CD4-positive, alpha-beta T cell treated with Interleukin-21 for 1 hour (primary cell): ENCODE measurements at places on chromosomes 16 and 17.

DNA sequence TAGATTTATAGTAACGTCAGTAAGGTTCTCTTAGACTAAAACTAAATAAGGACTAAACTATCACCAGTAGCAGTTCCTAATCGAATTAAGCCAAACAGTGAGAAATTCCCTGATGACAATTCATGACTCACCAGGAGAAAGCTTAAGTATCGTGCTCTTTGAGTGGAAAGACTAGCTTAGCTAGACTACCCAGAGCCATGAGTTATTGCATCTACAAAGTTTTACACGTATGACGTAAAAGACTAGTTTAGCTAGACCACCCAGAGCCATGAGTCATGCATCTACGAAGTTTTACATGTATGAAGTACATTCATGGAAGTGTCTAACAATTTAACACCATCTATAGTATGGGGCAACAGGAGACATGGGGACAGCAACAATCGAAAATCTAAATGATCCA lies 36.6 kb downstream of the UBE2G1 start:
- DNase-seq, result no peak

DNA sequence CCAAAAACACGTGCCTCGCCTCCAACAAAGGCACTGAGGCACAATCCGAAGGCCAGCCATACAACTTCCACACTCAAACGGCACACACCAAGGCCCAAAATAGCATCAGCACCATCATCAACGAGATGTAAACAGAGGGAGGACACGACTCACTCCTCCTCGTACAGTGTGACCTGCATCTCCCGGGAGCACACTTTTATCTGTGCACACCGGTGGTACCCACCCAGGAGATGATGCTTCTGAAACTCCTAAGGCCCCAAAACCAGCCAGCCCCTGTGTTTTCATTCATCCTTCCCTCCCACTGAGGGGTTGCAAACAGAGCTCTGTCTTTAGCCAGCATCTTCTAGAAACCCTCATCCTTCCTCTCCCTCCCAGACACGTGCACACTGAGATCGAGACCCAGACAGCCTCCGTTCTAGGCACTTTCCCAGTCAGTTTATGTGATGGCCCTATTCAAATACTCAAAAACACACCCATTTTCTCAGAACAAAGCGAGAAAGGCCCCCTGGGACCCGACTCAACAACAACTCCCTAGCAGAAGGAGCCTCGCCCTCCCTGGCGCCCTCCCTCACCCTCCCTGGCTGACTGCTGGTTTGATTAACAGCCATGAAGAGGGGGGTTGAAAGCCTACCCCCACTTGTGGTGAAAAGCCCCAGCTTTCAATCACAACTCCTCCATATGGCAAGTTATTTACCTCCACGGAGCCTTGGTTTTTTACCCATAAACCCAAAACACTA lies 76.3 kb downstream of the GAS7 start:
- DNase-seq, result no peak

DNA sequence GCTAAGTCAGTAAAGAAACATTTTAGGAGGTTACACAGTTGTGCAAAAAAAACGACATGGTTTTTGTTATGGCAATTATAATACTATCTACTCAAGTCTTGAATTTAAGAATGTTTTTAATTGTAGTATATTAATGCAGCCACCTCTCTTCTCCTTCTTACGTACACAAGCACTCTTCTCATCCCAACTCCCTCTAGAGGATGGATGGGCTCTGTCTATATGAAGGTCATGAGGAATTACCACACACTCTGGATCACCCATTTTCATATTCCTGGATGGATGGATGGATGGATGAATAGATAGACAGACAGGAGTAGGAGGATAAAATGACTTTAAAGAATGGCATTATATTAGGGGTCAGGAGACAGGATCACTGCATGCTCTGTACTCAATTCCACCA lies 120.0 kb downstream of the PHKB start:
- no peak for DNase-seq

GRCh38 chr17:60348616-60349015 lies 43.3 kb downstream of the USP32 start:
- DNase-seq, result no peak

DNA sequence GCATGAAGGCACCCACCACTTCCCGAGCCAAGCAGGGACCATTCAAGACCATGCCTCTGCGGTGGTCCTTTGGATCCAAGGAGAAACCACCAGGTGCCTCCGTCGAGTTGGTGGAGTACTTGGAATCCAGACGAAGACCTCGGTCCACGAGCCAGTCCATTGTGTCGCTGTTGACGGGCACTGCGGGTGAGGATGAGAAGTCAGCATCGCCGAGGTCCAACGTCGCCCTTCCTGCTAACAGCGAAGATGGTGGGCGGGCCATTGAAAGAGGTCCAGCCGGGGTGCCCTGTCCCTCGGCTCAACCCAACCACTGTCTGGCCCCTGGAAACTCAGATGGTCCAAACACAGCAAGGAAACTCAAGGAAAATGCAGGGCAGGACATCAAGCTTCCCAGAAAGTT lies 63.4 kb downstream of the DHRS7C start:
- no peak for DNase-seq

DNA sequence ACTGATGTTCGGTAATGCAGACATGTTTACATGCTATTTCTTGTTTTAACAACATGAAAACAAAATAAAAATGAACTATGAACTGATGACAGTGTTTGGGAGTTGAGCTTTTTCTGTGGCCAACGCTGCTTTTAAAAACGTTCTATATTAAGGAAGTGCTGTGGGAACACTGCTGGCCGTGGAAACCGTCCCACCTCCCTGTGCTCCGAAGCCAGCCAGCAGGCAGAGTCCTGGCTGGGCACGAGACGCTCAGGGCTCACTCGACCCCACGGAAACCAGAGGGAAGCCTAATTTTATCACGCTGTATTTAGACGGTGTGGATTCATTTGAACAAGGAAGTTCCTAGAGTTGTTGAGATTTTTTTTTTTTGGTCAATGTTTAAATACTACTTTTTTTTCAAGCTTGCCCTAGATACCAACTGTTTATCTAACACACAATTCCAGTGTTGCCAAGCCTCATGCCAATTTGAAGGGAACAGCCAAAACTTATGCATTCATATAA lies 25.8 kb downstream of the ADCY9 start:
- no peak for DNase-seq

- no peak for DNase-seq
These were observed 52.0 kb downstream of the COTL1 start for GRCh38 chr16:84565669-84566495.

DNA sequence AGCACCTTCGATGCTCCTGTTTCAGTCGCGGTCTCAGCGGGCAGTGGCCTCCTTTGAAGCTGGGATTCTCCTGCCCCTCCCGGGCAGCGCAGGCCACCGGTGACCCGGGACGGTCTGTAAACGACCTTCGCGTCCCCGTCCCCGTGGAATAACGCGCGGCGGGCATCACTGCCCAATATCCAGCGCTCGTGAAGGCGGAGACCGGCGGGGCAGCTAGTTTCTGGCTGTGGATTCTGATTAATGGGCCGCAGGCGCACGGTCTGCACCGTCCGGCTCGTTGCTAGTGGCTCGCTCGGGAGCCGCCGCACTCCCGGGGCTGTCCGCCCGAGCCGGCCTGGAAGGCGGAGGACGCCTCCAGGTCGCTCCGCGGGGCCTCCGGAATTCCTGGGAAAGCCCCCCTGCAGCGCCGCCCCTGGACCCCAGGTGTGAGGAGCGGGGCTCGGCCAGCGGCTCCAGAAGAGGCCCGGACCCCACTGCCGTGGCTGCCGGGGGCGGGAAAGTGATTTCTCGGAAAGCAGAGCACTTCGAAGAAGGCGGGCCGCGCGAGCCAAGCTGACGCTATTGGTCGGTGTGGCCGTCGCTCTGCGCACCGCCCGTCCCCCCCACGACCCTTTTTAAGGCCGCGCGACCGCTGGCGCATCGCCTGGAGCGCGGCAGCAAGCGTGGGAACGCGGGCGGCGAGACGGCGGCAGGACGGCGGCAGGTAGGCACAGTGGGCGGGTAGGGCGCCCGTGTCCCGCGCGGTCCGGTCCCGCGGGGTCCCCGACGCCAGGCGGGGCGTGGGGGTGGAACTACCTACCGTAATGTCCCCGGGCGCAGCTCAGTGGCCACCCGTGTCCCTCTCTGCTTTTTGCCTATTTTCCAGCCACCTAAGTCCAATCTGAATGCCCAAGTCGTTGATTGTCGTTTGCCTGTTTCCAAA lies at the start of gene IRF8:
TSS of gene IRF8 (plus strand) at position 642 of the 922 bp plus-strand sequence. CDS start 3,854 bp downstream, outside the sequence.
- peak; percentile 76 for DNase-seq

GRCh38 chr16:57297856-57298255 lies 13.4 kb upstream of the PLLP start:
- peak; percentile 76 for DNase-seq

- DNase-seq, result peak; percentile 86
These were observed 393 bp upstream of the PSMB10 start for GRCh38 chr16:67936880-67937605.

DNA sequence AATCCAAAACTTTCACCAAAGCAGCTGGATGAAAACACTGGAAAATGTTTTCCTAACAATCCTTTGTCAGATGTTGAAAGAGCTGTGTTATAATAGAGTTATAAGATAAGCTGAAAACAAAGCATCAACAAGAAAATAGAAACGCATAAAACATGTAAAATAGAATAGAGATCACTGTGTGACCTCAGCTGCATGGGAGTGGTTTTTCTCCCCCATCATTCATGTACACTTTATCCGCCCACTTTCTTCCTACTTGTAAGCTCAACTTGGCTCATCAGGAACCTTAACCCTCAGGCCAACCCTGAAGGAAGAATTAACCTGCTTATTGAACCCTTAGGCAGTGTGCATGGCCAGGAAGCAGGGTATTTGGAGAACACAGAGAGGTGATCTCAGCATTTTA lies 238.5 kb upstream of the PMFBP1 start:
- DNase-seq, result no peak

DNA sequence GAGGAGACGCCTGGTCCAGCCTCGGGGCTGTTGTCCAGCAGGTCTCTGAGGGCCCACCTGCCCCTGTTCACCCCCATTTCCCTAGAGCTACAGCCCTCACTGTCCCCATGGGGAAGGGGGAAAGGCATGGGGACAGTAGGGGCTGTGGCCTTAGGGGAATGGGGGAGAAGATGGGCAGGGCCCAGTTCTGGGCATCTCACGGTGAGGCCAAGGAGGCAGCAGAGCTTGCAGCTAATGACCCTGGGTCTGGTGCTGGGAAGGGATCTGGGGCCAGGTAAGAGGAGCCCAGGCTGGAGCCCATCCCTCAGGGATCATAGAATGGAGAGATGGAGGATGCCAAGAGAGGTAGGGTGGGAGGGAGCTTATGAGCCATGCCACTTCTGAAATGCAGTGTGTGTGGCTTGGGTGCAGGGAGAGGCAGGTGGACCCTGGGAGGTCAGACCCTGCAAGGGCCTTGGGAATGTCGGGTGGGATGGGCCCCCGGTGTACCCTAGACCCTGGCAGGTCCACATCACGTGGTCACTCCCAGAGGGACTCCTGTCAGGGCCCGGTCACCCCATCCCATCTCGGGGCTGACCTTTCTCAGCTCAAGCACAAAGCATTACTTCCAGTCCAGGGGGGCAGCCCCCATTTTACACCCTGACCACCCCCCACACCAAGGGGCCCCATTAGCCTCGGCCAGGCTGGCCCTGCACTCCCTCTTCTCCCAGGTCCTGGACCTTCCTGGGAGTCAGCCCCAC lies 35.9 kb upstream of the KSR1 start:
- DNase-seq, result no peak

DNA sequence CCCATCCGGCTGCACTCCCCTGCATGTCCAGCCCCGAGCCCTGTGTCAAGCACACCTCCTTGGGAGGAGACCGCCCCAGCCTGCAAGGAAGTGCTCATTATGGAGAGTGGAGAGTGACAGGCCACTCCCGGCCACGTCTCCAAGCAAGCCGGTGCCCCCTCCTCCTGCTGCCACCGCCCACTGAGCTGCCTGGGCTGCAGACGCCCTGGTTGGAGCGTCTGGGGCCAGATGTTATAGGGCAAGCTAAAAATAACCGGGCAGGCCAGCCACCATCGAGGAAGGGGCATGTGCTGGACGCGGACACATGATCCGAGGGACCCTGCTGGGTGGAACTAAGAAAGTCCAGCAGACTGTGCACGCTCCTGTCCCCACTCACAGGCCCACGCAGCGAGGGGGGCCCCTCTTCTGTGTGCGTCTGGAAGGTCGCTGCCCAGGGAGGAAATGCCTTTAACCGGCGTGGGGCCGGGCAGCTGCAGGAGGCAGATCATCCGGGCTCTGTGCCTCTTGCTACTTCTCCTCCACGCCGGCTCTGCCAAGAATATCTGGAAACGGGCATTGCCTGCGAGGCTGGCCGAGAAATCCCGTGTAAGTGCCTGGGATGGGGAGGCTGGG lies at the start of gene WFDC1:
TSS of gene WFDC1 (plus strand) at position 348 of the 612 bp plus-strand sequence. CDS start at position 442, 94 bp downstream.
- DNase-seq, result no peak

GRCh38 chr17:10077561-10078299 lies 120.7 kb downstream of the GAS7 start:
- peak; percentile 19 for DNase-seq

DNA sequence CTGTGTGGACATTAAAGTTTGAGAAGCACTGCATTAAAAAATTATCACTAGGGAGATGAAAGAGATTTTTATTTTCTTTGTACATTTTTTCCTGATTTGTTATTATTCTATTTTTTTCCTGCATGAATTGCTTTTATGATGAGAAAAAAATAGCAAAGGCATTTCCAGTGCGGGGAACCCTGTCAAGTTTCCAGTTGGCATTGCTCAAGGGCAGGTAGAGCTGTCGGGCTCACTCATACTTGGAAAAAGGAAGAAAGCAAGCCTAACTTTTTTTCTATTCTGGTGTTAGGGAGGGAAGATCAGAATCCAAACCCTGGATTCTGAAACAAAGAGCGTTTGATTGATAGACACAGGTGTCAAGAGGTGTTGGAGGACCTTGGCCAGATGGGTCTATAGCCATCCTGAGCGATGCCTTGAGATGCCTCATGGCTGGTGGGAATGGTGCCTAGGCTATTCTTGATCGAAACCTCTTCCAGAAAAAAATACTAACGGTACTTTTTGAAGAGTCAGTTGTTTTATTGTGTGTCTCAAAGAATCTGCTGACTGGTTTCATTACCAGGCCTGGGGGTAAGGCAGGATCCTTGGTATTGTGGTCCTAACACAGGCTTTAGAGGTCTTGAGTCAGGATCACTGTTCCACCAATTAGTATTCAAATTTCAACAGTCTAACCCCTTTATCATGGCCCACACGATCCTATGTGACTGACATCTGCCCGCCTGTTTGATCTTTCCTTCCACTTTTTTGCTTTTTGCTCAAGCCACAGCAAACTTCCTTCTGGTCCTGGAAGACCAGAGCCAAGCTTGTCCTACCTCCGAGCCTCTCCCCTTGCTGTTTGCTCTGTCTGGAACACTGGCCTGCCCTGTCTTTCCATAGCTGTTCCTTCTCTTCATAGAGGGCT lies 20.1 kb downstream of the SNX29 start:
- DNase-seq, result no peak

DNA sequence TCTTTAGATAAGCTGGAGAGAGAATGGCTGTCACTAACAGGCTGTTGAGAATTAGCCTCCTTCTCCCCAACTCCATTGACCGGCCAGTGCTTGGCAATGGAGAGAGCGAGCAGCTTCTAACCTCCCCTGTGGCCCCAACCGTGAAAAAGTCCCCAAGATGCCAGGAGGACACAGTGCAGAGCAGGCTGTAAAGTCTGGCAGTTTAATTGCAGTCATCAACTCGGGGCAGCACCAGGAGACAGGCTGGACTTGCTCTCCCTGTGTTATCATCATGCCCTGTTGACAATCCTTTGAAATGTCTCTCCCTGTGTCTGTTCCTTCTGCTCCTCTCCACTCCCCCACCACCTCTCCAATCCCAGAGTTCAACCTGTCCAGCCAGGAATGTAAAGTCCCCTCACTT lies 705 bp upstream of the CDRT4 start:
- DNase-seq, result no peak

- no peak for DNase-seq
These were observed 275.5 kb upstream of the N4BP1 start for GRCh38 chr16:48885471-48885870.

- no peak for DNase-seq
These were observed 48.1 kb downstream of the WNT3 start for GRCh38 chr17:46770439-46770817.
